ENCODE measurements at places on chromosomes 16 and 17.

GRCh38 chr16:87172632-87173031 is 144.6 kb downstream of the C16orf95 start:
- no peaks in the 10 kb centered on the region for H3K27me3 ChIP-seq
- peaks cover 2% of the 10 kb centered on the region for H3K4me1 ChIP-seq
- H3K27ac ChIP-seq: no peak overlapping the region
- peak; percentile 48 for DNase-seq

GRCh38 chr17:30117675-30118081 is 1.1 kb downstream of the NSRP1 start:
- peaks cover 11% of the 10 kb centered on the region for H3K4me1 ChIP-seq
- H3K27me3 ChIP-seq: no peaks in the 10 kb centered on the region
- no peak overlapping the region for H3K27ac ChIP-seq
- DNase-seq: no peak
- H3K36me3 ChIP-seq: peaks cover 11% of the 10 kb centered on the region

DNA sequence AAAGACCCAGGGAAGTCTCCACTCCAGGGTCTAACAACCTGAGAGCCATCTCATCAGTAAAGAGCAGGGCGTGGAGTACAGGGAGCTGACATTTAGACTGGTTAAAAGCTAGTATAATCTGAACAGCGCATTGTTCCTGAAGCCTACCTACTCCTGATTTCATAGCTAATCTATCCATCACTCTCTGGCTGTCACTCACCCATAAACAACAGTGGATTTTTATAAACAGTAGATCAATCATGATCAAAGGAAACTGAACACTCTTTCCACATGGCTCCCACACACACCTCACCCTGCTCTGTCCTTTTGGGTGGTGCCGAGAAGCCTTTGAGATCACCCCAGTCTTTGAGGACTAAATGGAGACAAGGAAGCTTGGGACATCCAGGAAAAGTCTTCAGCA is 13.0 kb upstream of the COG1 start:
- no peak overlapping the region for H3K27ac ChIP-seq
- no peak for DNase-seq
- no peaks in the 10 kb centered on the region for H3K36me3 ChIP-seq
- H3K27me3 ChIP-seq: no peaks in the 10 kb centered on the region
- no peaks in the 10 kb centered on the region for H3K4me1 ChIP-seq

DNA sequence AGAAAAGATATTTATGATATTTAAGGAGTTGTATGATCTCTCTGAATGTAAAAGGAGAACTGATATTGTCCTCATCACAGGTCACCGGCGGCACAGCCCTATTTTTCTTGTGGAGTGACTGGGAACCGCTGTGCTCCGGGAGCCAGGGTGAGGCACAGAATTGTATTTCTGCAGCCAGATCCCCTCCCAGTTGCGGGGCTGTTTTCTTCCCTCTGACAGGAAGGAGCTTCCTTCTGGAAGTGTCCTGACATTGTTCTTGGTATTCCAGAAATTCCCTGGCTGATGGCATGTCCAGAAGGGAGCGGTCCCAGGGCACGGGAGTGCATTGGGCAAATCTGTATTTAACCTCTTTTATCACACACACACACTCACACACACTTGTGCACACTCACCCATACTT is 268.6 kb upstream of the FOXF1 start:
- peaks cover 5% of the 10 kb centered on the region for H3K27me3 ChIP-seq
- H3K4me1 ChIP-seq: peaks cover 9% of the 10 kb centered on the region
- no peak overlapping the region for H3K4me3 ChIP-seq
- H3K27ac ChIP-seq: no peak overlapping the region

GRCh38 chr16:49620158-49620868 is 235.6 kb downstream of the ZNF423 start:
- H3K4me3 ChIP-seq: no peak overlapping the region
- no peaks in the 10 kb centered on the region for H3K36me3 ChIP-seq
- H3K27ac ChIP-seq: no peak overlapping the region
- no peak for DNase-seq

DNA sequence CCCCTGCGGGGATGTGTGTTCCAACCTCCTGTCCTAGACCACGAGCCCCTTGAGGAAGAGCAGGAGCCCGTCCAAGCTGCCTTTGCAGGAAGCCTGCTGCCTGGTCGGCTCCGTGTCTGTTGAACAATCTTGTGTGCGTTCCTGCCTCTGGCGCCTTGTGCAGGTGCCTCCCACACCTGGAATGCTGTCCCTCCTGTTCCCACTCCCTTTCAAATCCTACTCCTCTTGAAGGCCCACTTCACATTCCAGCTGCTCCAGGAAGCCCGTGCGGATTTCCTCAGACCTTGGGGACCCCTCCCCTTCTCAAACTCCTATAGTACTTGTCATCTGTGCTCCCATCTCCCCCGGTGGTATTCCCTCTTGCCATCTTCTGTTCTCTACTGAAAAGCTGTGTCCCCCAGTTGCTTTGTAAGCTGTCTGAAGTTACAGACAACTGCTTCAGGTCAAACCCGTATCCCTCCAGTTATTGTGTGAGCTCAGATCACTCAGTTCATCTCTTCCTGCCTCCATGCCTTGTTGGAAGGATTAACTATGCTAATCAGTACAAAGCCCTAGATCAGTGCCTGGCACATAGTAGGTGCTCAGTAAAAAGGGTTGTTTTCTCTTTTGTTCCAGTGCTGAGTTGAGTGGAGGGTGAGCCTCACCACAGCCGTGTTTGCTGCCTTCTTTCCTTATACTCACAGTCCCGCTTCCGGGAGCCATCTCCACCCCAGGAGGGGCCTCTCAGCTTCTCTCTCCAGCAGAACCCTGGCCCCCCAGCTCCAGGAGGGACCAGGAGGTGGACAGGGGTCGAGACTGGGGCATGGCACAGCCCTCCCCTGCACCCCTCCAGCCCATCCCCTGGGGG is 241.8 kb upstream of the CIBAR2 start:
- DNase-seq: no peak
- peaks cover 23% of the 10 kb centered on the region for H3K4me1 ChIP-seq
- H3K27ac ChIP-seq: no peak overlapping the region
- H3K27me3 ChIP-seq: no peaks in the 10 kb centered on the region
- H3K36me3 ChIP-seq: no peaks in the 10 kb centered on the region
- H3K4me3 ChIP-seq: no peak overlapping the region

- no peak overlapping the region for H3K27ac ChIP-seq
- no peaks in the 10 kb centered on the region for H3K27me3 ChIP-seq
- H3K4me3 ChIP-seq: no peak overlapping the region
- DNase-seq: no peak
- no peaks in the 10 kb centered on the region for H3K36me3 ChIP-seq
- no peaks in the 10 kb centered on the region for H3K4me1 ChIP-seq
Observed at GRCh38 chr17:67212231-67212630, 32.8 kb downstream of the HELZ start.

- H3K36me3 ChIP-seq: no peaks in the 10 kb centered on the region
- peak overlapping the region; percentile 12 for H3K4me3 ChIP-seq
- peak; percentile 77 for DNase-seq
- no peaks in the 10 kb centered on the region for H3K27me3 ChIP-seq
- H3K27ac ChIP-seq: no peak overlapping the region
Observed at GRCh38 chr17:77802811-77803220, 155.7 kb upstream of the TNRC6C start.

- H3K4me1 ChIP-seq: peaks cover 7% of the 10 kb centered on the region
- H3K27me3 ChIP-seq: peaks cover 30% of the 10 kb centered on the region
- no peak overlapping the region for H3K27ac ChIP-seq
- peak overlapping the region; percentile 87 for H3K4me3 ChIP-seq
- DNase-seq: no peak
Observed at GRCh38 chr17:42798011-42798382, 507 bp downstream of the COA3 start.

GRCh38 chr16:10870808-10871156 is 6.2 kb upstream of the CIITA start:
- no peaks in the 10 kb centered on the region for H3K36me3 ChIP-seq
- DNase-seq: no peak
- peaks cover 13% of the 10 kb centered on the region for H3K27me3 ChIP-seq
- no peak overlapping the region for H3K27ac ChIP-seq
- H3K4me3 ChIP-seq: no peak overlapping the region
- no peaks in the 10 kb centered on the region for H3K4me1 ChIP-seq

DNA sequence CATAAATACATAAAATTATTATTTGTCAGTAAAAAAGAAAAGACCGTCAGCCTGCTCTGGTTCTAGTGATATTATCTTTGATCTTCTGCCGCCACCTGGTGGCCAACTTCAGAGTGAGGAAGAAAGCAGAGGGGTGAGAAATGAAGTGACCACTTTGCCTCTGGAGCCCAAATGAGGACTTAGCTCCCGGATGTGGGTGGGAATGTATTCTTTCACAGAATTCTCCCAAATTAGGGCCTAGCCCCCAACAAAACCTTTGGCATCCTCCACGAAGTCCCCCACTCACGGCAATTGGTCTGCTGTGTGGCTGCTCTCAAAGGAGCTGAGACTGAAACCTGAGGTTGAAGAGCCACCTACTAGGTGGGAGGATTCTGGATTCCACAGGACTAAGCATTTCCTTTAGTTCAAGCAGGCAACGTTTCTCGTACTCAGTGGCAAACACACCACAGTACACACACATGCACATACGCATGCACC is 4.9 kb upstream of the ZNF267 start:
- H3K36me3 ChIP-seq: no peaks in the 10 kb centered on the region
- H3K4me3 ChIP-seq: no peak overlapping the region
- H3K27me3 ChIP-seq: peaks cover 8% of the 10 kb centered on the region
- H3K4me1 ChIP-seq: no peaks in the 10 kb centered on the region
- peak; percentile 80 for DNase-seq

DNA sequence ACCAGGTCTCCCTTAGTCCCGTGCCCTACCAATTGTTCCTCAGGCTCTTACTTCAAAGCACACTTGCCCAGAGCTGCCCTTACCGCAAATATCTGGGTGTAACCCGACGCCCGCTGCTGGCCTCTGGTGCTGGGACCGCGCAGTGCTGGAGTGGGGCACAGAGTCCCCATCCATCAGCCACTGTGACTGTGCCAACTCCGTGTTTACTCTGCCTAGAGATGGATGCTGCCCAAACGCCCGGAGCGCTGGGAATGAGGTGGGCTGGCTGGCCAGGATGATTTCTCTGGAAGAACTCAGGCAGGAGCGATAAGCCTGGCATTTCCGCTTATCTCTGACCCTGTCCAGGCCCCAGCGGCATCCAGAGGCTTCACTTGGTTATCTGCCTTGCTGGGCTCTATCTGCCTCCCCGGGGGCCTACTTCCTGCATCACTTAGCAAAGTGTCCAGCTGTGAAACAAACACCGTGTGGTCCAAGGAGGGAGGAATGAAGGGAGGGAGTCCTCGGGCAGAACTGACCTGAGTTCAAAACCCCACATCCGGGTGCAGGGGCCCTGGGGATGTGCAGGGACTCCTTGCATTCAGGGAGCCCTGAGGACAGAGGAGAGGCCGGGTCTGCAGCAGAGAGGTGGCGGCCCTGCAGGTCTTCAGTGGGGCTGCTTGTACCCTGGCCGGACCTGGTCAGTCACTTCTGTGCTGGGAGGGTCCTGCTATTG is 9.4 kb upstream of the MYLK3 start:
- peak; percentile 28 for DNase-seq
- H3K27ac ChIP-seq: no peak overlapping the region
- H3K4me3 ChIP-seq: no peak overlapping the region
- no peaks in the 10 kb centered on the region for H3K27me3 ChIP-seq
- no peaks in the 10 kb centered on the region for H3K36me3 ChIP-seq

DNA sequence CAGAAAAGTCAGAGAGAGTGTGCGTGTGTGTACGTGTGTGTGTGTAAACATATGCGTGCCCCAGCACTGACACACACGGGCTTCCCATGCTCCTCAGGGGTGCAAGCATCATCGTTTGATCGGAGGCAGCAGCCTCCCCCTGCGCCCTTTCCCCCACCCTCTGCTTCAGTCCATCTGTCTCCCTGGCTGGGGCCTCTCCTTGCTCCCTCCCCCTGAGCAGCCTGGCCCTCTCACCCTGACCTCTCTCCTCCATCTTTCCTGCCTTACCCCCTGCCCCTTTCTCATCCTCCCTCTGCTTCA is 4.4 kb downstream of the STX1B start:
- H3K27me3 ChIP-seq: peaks cover 2% of the 10 kb centered on the region
- DNase-seq: no peak
- H3K4me1 ChIP-seq: peaks cover 6% of the 10 kb centered on the region
- no peak overlapping the region for H3K4me3 ChIP-seq
- no peak overlapping the region for H3K27ac ChIP-seq

GRCh38 chr17:40460968-40461731 is 17.9 kb downstream of the IGFBP4 start:
- H3K27ac ChIP-seq: no peak overlapping the region
- H3K4me1 ChIP-seq: peaks cover 16% of the 10 kb centered on the region
- no peaks in the 10 kb centered on the region for H3K27me3 ChIP-seq
- DNase-seq: no peak
- no peak overlapping the region for H3K4me3 ChIP-seq

- H3K36me3 ChIP-seq: peaks cover 6% of the 10 kb centered on the region
- no peaks in the 10 kb centered on the region for H3K4me1 ChIP-seq
- no peak overlapping the region for H3K27ac ChIP-seq
- DNase-seq: peak; percentile 52
- no peak overlapping the region for H3K4me3 ChIP-seq
Observed at GRCh38 chr17:44878627-44879221, 20.5 kb downstream of the EFTUD2 start.

DNA sequence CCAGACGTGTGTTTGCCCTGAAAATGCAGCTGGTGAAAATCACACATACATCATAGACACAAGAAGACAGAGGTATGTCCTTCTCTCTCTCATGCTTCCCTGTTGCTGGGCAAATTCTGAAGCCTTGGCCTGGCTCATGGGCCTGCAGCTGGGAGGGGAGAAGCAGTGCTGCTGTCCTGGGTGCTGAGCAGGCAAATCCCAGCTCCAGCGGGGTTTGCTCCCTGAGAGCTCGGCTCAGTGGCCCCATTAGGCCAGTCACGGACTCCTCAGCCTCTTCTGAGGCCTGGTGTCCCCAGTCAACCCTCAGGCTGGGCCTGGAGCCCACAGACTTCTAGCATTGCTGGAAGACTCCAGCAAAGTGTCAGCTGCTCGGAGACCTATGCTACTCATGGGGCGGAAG is 11.7 kb downstream of the RHBDL3 start:
- H3K4me3 ChIP-seq: no peak overlapping the region
- H3K36me3 ChIP-seq: no peaks in the 10 kb centered on the region
- H3K27me3 ChIP-seq: no peaks in the 10 kb centered on the region
- no peak overlapping the region for H3K27ac ChIP-seq

GRCh38 chr16:56192986-56193945 is 2.0 kb downstream of the GNAO1 start:
- H3K36me3 ChIP-seq: no peaks in the 10 kb centered on the region
- peak; percentile 51 for DNase-seq
- peaks cover 21% of the 10 kb centered on the region for H3K4me1 ChIP-seq

DNA sequence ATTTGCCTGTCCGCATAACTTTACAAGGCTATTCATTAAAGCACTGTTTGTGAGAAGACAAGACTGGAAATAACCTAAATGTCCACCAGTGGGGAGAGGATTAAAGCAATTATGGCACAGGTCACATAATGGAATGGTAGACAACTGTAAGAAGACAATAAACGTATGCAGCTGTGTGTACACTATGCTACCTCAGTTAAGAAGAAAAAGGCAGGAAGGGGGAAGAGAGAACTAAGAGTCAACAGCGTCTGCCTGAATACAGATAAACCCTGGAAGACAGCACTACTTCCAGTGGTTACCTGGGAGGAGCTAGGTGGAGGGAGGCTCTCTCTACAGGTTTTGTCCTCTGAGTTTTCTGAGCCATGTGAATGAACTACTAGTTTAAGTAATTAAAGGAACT is 15.3 kb downstream of the CREBBP start:
- H3K27me3 ChIP-seq: no peaks in the 10 kb centered on the region
- H3K36me3 ChIP-seq: no peaks in the 10 kb centered on the region
- no peak overlapping the region for H3K4me3 ChIP-seq
- H3K4me1 ChIP-seq: peaks cover 34% of the 10 kb centered on the region
- no peak for DNase-seq

- H3K4me3 ChIP-seq: no peak overlapping the region
- no peaks in the 10 kb centered on the region for H3K27me3 ChIP-seq
- no peaks in the 10 kb centered on the region for H3K36me3 ChIP-seq
- no peak for DNase-seq
- H3K4me1 ChIP-seq: no peaks in the 10 kb centered on the region
- H3K27ac ChIP-seq: no peak overlapping the region
Observed at GRCh38 chr16:66304151-66304550, 62.3 kb upstream of the CDH5 start.

Data from neural progenitor cell (in vitro differentiated cells).